ENCODE measurements at places on chromosomes 7 and 10.
A peak's percentile ranks its signal among the peaks of the same experiment; 100 is the strongest.

- DNase-seq = peak; percentile 8
Measured at GRCh38 chr7:77940647-77941046, 142.1 kb downstream of the PHTF2 start.

GRCh38 chr10:95691281-95691680 lies 2.4 kb downstream of the TCTN3 start:
- no peak for DNase-seq

GRCh38 chr10:79393924-79394610 lies 46.8 kb downstream of the PPIF start:
- DNase-seq = no peak

GRCh38 chr10:60441515-60441914 lies 51.8 kb upstream of the ANK3 start:
- no peak for DNase-seq

DNA sequence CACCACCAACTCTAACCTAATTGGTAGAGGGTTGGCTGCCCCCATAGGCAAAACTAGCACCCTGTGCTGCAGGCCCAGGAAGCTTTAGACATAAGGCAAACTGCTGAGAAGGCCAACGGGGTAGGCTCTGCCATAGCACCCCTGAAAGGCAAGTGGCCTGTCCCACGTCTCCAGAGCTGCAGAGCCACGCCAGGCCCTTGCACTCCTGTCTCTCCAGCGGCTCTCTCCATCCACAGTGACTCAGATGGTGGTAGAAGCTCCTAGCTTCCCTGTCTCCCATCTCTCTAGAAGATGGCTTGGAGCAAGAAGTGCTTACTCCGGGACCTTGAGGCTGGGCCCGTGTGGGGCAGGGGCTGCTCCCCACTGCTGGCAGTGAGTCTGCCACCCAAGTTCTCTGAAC lies 310.6 kb upstream of the ZMIZ1 start:
- DNase-seq = no peak

- no peak for DNase-seq
Measured at GRCh38 chr10:79101560-79102497, 33.1 kb downstream of the ZMIZ1 start.

- no peak for DNase-seq
Measured at GRCh38 chr7:128323459-128324367, 20.0 kb downstream of the RBM28 start.

DNA sequence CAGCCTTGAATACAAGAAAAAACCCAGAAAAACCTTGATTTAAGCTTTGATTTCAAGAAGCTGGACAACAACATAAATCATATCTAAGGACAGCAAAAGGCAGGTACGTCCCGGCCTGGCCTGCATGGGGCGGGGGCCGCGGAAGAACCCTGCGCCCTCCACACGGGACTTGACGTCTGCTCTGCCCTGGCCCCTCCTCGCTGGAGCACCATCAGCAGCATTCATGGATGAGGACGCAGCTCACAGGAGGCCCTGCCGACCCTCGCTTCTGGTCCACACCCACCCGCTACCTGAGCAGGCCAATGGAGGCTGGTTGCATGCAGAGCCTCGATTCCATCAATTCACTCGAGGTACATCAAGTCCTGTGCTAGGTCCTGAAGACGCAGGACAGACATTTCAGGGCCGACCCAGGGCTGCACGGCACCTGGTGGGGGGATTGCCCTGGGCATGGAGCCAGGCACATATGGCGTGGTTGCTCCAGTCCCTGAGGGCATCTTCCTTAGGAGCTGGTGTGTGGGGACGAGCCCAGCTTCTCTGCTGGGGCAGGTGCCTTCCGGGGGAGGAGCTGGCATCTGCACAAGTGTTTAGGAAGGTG lies 63.1 kb upstream of the NKX6-2 start:
- no peak for DNase-seq

DNA sequence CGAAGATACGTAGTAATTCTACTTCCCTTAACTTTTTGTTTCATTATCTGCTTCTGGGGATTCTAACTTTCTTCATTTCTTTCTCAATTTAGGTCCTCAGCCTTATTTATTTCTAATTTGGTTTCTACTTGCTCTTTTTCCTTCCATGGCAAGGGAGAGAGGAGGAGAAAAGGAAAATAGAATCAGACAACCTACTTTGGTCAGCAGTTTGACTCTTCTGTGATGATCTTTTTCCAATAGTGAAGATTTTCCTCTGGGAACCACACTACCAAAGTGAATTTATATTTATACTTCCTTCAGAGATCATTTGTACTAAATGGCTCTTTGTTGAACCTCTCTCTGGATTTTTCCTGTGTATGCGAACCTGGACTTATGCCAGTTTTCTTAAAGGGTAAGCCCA lies 90.2 kb downstream of the TMEM26 start:
- DNase-seq = no peak

- no peak for DNase-seq
Measured at GRCh38 chr10:90856964-90857634, 740 bp downstream of the HTR7 start.

DNA sequence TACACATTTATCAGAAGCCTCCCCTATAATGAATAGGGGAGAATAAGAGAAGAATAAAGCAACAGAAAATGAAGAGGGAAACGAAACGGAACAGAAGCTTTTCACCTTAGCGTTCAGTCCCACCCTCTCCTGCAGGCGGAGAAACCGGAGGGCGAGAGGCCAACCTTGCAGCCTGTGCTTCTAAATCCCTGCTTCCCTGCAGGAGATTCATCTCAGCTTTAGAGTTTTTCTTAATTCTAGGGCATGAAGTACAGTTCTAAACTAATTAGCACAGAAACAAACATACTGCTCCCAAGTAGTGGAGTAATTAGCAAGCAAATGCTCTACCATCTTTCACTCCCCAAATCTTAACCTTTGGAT lies 107.2 kb downstream of the CUBN start:
- no peak for DNase-seq

DNA sequence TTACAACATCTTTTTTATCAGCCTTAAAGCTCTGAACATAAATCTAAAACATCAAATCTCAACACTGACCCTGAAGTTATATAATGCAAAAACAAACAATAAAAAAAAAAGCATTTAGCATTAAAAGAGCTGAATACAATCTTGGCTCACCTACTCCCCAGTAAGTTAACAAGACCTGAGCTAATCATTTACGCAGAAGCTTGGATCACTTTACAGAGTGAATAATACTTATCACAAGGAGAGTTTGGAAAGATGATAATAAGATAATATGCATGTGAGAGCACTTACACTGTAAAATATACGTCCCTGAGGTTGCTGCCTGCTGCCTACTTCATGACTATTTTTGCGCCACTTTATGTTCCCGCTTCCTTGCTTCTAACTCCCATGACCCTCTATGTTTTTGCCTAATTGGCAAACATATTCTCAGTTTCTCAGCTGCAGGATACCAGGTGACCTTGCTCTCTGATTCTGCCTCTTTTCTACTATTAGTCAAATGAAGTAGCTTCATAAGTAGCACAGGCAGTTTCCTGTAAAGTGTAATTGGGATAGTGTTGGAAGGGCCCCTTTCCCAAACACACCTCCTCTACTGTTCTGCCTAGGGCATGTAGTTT lies 333.6 kb downstream of the LRRTM3 start:
- peak; percentile 4 for DNase-seq

DNA sequence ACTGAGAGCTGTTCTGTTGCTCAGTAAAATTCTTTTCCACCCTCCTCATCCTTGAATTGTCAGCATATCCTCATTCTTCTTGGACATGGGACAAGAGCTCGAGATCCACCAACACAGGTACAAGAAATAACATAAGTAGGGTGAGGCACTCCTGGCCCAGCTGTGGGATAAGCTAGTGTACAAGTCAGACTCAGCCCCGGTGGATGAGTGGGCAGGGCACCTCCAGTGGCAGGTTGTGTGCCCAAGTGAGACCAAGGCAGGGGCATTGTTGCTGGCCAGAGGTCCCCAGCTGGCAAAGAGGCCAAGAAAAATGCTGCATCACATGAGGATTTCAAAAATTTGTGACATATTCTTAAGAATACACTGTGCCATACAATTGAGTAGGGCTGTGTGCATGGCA lies 402.0 kb upstream of the ZWINT start:
- DNase-seq = no peak

GRCh38 chr7:92809760-92810573 lies 26.4 kb downstream of the CDK6 start:
- no peak for DNase-seq

DNA sequence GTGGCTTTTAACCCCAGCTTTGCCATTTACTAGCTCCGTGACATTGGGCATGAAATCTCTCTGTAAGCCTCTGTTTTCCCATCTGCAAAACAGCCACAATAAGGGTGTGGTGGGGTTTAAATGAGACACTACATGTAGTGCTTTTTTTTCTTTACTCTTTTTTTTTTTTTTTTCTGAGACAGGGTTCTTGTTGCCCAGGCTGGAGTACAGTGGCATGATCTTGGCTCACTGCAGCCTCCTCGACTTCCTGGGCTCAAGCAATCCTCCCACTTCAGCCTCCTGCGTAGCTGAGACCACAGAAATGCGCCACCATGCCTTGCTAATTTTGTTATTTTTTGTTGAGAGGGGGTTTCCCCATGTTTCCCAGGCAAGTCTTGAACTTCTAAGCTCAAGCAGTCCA lies 8.3 kb upstream of the DENND10 start:
- no peak for DNase-seq

- DNase-seq = no peak
Measured at GRCh38 chr10:5906651-5907050, 16.6 kb downstream of the FBH1 start.

- DNase-seq = peak; percentile 37
Measured at GRCh38 chr7:20330928-20331909, 519 bp downstream of the ITGB8 start.

- DNase-seq = no peak
Measured at GRCh38 chr10:14481752-14482151, 151.0 kb upstream of the FRMD4A start.

- peak; percentile 64 for DNase-seq
Measured at GRCh38 chr10:21475393-21475792, 50.1 kb downstream of the SKIDA1 start.

GRCh38 chr10:28281726-28282315 lies 21.0 kb downstream of the MPP7 start:
- no peak for DNase-seq

GRCh38 chr10:10533437-10533836 lies 484.2 kb upstream of the CELF2 start:
- no peak for DNase-seq
